ENCODE measurements at places on chromosomes 2 and 18.

DNA sequence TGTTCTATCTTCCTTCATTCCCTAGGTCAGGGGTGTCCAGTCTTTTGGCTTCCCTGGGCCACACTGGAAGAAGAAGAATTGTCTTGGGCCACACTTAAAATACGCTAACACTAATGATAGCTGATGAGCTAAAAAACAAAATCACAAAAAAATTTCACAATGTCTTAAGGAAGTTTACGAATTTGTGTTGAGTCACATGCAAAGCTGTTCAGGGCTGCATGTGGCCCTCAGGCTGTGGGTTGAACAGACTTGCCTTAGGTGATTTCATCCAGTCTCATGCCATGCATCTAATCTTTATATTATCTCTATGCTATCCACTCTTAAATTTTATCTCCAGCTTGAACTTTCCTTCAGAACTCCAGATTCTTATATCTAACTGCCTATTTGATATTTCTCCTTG, 80.1 kb downstream of the CCDC85A start:
- no peak for DNase-seq

GRCh38 chr2:233048569-233049193, 11.5 kb upstream of the INPP5D start:
- DNase-seq, result no peak

DNA sequence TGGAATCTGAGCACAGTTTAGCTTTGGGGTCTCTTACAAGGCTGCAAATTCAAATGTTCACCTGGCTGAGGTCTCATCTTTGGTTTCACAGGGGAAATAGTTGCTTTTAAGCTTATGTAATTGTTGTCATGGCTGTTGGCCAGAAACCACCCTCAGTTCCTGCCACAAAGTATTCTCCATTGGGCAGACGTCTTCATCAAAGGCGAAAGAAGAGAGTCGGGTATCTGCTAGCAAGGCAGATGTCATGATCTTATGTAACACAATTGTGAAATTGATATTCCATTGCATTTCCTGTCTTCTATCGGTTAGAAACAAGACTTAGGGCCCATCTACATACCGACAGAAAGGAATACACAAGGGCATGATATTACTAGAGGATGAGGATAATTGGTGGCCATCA, 816.2 kb downstream of the MBD2 start:
- DNase-seq, result no peak

- no peak for DNase-seq
Observed at GRCh38 chr2:144708626-144709025, 188.7 kb upstream of the ZEB2 start.

- DNase-seq, result no peak
Observed at GRCh38 chr2:218332288-218332687, 24.4 kb upstream of the CATIP start.

DNA sequence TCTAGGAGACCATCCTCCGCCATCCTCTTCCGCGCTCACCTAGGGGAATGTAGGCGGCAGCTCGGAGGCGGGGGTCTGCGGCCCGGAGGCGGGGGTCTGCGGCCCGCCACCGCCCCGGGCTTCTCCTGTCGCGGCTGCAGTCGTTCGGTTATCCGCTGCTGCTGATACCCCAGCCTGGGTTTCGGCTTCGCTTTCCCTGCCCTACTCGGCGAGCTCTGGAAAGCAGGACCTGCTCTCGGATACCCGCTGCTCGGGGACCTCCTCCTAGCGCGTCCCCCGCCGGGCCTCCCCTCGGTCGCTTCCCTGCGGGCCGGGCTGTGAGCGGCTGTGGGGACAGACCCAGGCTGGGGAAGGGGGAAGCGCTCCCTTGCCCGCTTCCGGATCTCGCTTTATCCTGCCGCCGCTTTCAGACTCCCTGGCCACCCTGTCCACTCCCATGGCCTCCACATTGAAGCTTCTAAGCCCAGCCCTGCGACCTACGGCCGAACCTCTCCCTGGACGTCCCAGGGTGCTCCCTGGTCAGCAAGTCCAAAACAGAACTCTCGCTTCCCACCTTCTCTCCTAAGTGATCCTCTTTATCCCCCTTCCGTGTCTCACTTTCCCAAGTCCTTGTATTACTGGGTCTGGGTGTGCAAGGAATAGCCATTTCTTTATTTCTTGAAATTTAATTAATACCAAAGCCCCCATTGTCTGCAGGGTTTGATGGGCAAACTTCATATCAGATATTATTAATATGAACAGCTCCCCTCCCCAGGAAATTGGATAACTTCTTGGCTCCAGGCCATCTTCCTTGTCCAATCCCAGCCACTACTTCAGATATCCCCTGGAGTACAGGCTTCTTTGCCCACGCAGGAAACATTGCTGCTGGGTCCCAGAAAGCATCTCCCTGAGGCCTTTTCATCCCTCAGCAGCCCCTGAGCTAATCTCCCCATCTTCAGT, 769 bp downstream of the FKBP1B start:
- peak; percentile 64 for DNase-seq

GRCh38 chr18:77131652-77132368, 773 bp downstream of the MBP start:
- DNase-seq, result peak; percentile 51

DNA sequence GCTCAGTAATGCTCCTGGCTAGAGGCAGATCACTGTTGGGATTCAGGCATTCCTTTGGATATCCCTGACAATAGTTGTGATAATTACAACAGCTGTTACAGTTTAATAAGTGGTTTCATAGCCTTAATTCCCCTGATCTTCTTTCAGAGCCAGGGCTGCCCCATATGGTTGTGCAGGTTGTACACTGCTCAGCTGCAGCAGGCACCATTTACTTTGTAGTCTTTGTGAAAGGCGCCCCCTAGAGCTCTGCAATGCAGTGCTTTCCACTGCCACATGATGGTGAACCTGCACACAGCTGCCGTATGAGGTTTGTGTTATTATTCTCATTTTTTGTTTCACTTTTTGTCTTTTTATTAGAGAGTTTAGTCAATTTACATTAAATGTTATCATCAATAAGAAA, 239.1 kb downstream of the KCNS3 start:
- DNase-seq, result peak; percentile 78

DNA sequence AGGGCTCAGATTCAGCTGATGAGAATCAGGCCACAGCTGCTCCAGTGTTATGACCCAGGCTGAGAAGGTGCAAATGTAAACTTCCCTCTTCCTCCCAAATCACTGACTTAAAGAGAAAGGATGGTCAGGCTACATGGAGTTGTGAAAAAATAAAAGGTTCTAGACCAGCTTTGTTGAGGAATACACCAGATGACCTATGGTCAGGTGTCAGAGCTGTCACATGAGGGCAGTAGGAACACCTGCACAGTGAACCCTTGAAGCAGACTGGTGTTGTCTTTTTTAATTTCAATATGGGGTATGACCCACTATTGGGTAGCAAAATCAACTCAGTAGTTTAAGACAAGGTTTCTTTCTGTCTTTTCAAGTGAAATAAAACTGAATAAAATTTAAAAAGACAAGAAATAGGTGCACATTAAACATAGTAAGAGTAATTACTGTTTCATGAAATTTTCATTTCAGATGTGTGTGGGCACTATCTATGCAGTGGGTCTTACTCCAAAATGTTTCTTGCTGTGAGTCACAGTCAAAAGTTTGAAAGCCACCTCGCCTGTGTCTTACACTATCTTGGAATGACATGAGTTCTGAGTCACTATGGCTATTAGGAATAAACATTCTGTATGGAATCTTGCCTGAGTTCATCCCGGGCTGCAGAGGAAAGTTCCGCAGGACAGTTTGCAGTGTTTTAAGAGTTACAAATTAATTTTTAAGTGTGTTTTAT, 83.6 kb downstream of the ACVR1 start:
- DNase-seq, result no peak
